ENCODE measurements at places on chromosomes 5 and 9.

DNA sequence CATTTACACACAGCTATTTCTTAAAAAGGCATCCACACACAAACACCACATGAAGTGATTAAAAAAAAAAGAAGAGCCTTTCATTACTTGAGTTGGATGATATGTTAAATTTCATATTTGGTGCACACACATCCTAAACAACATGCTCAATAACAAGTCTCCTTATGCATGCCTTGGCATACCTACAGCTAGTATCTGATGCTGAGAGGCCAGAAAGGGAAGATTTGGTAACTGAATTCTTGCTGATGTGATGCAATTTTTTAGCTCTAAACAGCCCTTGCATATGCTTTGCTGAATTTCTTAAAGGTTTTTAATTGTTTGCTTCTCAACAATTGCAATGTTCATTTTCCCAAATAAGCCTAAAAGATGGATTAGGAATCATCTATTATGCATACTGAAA is 338.8 kb downstream of the ARL15 start:
- DNase-seq = no peak

DNA sequence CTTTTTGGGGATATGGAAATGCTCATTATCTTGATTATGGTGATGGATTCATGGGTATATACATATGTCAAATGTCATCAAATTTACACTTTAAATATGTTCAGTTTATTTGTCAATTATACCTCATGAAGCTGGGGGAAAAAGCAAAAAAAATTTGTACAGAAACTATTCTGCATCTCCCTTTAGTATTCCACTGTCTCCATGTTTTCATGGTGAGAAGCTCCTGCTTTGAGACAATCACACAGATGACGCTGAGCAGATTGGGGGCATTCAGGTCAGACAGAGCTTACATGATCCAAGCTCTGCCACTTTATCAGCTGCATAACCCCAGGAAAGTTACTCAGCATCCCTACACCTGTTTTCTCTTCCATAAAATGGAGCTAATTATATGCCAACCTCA is 101.5 kb downstream of the PLPPR1 start:
- DNase-seq = no peak

DNA sequence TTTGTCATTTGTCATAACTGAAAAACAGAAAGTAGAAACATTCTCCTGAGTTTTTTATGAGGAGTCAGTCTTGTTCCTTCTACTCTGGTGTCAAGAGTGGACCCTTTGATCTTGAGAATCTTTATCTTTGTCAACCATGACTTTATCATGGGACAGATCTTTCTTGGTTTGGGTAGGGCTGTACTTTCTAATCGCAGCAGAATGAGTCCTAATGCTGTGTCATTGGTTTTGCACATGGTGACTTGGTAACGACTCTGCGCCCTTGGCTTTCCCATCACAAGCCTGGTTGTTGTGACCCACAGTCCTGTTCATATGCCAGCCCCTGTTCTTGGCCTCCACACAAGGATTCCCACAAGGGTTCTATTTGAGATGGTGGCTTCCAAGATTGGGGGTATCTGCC is 45.6 kb downstream of the AOPEP start:
- no peak for DNase-seq

- no peak for DNase-seq
These were observed 16.6 kb downstream of the TENT2 start for GRCh38 chr5:79628811-79629210.

DNA sequence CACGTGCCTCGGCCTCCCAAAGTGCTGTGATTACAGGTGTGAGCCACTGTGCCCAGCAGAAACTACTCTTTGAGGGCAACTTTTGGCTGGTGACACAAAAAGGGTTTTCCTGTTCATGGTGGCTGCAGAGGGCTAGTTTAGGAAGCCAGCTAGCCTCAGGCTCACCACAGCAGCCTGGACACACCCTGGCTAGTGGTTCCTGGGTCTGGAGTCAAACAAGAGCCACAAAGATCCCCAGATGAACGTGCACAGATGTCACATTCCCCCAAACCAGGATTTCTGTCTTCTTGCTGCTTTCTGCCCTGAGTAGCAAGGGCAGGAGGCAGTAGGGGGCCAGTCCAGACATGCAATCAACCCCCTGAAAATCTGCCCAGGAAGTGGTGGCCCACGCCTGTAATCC is 6.8 kb downstream of the HBEGF start:
- DNase-seq = no peak

DNA sequence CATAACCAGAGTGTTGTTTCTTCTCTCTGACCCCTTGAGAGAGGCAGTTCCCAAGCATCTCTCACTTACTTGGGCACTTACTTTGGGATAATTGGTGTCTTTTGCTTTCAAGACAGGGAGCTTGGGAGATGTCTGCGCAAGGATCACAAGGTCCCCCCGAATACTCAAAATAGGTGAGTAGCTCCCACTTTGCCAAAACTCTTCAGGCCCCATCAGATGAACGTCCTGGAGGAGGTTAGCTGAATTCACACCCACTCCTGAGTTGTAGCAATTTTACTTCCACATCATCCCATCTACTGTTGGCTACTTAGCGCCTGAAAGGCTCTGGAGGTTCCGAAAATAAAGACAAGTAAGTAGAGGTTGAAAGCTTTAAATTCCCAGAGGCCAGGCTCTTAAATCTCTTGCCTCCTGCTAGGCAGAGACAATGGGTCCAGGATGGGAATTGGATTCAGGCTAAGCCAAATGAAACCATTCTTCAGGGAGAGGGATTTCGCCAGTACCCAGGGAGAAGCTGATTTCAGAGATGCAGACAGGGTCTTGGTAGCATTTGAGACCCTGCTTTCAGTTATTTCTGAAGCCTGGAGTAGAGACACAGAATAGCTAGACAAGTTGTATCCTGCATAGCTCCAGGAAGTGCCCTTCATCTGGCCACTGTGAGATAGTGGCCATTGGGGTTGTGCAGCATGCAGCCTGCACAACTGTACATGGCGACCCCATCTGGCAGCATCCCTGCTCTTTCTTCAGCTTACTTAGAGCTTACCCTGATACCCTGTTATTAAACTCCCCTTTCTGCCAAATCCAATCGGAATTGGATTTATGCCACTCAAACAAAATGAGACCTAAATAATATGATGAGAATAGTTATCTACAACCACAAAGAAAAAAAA is 60.1 kb downstream of the BOD1 start:
- DNase-seq = no peak

- peak; percentile 28 for DNase-seq
These were observed 54.7 kb upstream of the SARDH start for GRCh38 chr9:133792721-133793470.

DNA sequence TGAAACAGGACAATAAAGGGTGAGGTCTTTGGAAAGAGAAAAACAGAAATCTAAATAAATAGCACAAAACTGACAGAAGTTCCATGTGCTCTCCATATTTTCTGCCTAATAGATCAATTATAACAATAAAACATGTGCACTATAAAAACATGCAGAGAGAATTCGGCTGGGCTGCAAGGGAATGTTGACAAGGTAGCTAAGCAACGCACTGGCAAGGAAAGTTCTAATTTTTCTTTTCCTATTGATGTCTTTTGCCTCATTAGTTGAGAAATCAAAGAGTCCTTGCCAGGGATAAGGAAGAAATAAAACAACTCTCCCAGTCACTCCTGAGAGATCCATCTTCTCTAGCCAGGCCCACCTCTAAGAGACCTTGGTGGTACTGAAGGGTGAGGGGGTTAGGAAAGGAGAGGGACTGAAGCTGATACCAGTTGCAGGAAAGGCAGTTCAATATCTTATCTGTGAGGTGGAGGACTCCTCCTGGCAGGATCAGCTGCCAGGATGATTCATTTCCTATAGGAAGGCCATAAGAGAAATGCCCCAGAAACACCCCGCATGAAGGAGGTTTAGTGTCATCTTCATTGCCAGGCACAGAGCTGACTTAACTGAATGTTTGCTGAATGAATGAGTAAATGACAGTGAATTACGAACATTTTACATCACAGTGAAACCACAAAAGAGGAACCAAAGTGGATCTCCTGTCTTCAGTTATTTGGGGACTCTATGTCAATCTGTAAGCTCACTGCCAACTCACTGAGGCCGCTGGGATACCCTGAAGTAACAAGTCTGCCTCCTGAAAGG is 63.7 kb upstream of the IFNK start:
- no peak for DNase-seq
